ENCODE measurements at places on chromosomes 1 and 21. TPM values are rescaled to one million over a fixed set of nuclear protein-coding genes. Genes with fewer than 3 reads are reported as not detected.

GRCh38 chr1:9128166-9128519 is 759 bp downstream of the GPR157 start:
- H3K36me3 ChIP-seq, result no peaks in the 10 kb centered on the region
- H3K27ac ChIP-seq, result no peak overlapping the region
- no peaks in the 10 kb centered on the region for H3K4me1 ChIP-seq
- H3K27me3 ChIP-seq, result no peaks in the 10 kb centered on the region
- peak overlapping the region; percentile 70 for H3K4me3 ChIP-seq

The CATSPERE gene
- 0.19 TPM for polyA plus RNA-seq

DNA sequence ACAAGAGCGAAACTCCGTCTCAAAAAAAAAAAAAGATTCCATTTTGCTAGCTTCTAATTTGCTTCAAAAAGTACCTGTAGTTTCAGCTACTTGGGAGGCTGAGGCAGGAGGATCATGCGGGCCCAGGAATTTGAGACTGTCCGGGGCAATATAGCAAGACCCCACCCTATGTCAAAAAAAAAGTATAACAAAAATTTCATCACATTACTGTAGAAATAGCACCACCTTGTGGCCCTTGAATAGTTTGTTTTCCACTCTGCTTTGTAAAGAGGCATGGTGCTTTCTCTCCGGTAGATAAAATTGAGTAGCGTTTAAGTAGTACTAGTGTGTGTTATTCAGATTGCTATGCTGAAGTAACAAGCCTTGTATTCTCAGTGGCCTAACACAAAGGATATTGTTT is 18.2 kb upstream of the MSTO1 start:
- no peaks in the 10 kb centered on the region for H3K36me3 ChIP-seq
- no peaks in the 10 kb centered on the region for H3K27me3 ChIP-seq
- DNase-seq, result peak; percentile 60
- H3K27ac ChIP-seq, result no peak overlapping the region
- H3K4me3 ChIP-seq, result no peak overlapping the region
- no peaks in the 10 kb centered on the region for H3K4me1 ChIP-seq

- no peaks in the 10 kb centered on the region for H3K4me1 ChIP-seq
- no peak overlapping the region for H3K4me3 ChIP-seq
- H3K27ac ChIP-seq, result no peak overlapping the region
These were observed 162.5 kb upstream of the GORAB start for GRCh38 chr1:170369417-170369816.

DNA sequence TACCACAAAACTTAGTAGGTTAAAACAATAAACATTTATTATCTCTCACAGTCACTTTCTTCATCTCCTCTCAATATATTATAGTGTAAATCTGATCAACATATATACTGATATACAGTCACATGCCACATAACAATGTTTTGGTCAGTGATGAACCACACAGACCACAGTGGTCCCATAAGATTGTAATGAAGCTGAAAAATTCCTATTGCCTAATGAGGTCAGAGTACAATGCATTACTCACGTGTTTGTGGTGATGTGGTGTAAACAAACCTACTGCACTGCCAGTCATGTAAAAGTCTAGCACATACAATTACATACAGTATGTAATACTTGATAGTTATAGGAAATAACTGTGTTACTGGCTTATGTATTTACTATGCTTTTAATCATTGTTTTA is 30.1 kb downstream of the OLFML3 start:
- peaks cover 4% of the 10 kb centered on the region for H3K4me1 ChIP-seq
- no peak overlapping the region for H3K4me3 ChIP-seq
- DNase-seq, result peak; percentile 41
- no peaks in the 10 kb centered on the region for H3K36me3 ChIP-seq
- H3K27me3 ChIP-seq, result no peaks in the 10 kb centered on the region
- no peak overlapping the region for H3K27ac ChIP-seq
